Vagina (tissue), 2 donors: ENCODE measurements at places on chromosomes 5 and 9. TPM values are rescaled to one million over a fixed set of nuclear protein-coding genes. Genes with fewer than 3 reads are reported as not detected.

GRCh38 chr9:120689860-120690259, 24.4 kb downstream of the MEGF9 start:
- no peak for DNase-seq

DNA sequence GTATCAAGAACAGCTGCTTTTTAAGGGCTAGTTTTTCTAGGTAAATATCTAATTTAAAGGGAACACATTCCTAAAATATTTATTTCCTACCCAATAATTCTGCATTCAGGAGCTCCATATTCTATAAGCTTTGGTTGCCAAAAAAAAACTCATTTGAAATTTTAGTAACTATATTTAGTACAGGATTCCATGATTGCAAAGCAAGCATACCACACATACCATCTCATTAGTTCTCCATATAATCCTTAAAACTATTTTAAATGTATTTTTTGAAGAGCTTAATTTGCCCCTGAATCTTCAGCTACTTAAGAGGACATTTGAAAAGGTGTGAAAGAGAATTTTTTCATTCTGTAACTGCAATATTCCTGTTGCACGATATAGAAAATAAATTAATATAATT, 877.0 kb downstream of the NR2F1-AS1 start:
- DNase-seq, result no peak

DNA sequence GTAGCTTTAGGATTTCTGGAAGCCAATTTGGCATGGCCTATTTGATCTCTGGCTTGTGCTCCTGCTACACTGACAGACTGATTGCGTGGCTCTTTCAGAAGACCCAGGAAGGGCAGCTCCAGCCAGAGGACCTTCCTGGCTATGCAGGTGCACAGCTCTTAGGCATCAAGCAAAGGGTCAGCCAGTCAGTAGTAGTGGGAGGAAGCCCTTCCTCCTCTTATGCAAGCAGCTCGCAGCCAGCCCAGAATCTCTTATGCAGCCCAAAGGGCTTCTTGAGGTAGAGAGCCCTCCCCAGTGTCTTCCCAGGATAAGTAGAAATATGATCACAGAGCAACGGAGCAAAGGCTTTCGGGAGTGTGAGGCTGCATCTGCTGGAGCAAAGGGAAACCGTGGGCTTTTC, 43.2 kb downstream of the SLC36A1 start:
- no peak for DNase-seq

DNA sequence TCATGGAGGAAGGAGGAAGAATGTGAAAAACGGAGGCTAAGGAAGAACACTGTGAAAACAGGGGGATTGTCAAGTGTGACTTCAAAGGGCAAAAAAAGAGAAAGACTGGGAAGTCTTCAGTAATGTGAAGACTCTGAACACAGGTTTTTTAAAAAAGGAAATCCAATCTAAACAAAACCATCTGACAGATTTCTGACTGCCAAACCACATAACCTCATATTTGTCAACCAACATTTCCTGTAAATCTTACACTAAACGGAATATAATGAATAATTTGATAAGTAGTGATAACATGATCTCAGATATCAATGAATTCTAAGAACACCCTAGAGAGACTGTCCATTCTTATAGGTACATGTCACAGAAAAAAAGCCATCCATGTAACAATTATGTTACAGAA, 124.7 kb downstream of the FBN2 start:
- no peak for DNase-seq

- no peak for DNase-seq
Observed at GRCh38 chr5:14818931-14819790, 52.4 kb downstream of the ANKH start.

DNA sequence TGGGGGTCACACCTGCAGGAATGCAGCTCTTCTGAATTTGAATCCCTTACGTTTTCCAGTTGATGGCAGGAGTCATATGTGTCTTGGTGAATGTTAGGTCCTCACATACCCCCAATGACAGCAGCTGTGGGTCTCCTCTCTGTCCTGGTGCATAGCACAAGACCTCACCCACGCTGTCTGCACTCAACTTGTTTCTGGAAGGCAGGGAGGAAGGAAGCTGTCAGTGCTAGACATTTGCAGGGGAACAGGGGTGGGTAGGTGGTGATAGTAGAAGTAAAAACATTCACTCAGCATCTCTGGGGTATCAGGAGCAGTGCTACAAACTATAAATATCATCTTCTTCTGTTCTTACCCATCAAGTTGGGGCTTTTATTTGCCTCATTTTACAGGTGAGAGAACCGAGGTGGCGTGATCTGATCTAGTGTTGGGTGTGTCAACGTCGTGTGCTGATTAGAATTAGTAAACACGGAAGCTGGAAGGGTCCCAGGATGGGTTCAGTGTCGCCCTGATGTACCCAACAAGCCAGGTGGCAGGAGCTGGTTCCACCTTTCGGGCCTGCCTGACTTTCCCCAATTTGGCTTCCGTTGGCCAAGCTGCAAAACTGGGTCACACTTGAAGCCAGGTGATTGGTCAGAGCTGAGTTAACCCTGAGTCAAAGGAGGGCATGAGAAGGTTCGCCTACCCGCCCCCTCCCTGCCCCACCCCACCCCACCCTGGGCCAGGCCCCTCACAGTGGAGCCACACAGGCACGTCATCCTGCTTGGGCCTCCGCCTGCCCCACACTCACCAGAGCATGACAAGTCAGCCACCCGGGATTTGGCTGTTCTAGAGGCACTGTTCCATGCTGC, 15.8 kb downstream of the ERGIC1 start:
- DNase-seq, result no peak

- DNase-seq, result no peak
Observed at GRCh38 chr5:113161806-113162205, 185.2 kb downstream of the DCP2 start.

BARHL1 gene
- not detected for total RNA-seq

- peak; percentile 84 for DNase-seq
Observed at GRCh38 chr9:135306699-135307098, 172.9 kb upstream of the PPP1R26 start.

DNA sequence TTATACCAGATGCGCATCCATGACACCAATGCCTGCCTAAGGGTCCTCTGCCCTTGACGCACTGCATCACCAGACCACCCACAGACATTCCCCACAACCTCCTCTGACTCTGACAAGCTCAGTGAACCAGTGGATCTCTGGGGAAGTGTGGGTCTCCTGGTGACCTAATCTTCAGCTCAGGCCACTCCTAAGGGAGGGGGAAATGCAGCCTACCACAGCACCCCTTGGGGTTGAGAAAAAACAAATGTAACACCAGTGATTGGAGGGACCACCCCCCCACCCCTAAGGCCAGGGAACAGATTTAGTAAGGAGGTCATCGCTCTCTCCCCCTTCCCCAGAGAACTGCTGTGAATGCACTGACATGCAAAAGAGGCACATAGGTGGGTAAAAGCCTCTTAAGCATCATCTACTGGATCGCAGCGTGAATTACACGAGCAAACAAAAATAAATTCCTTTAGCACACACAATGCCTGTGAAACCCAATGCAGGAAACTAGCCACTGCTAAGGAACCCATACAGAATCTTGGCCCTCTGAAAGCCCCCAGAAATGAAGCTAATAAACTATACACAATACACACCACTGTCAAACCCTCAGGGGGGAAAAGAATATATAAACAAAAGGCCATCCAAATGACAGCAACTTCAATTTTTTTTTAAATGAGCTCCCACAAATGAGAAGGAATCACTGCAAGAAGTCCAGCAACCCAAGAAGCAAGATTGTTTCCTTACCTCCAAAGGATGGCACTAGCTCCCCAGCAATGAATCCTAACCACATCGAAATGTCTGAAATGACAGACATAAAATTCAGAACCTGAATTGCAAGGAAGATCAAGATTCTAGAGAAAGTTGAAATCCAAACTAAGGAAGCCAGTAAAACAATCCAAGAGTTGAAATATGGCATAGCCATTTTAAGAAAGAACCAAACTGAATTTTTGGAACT, 513.7 kb upstream of the PTGER4 start:
- no peak for DNase-seq

- no peak for DNase-seq
Observed at GRCh38 chr5:80990527-80990926, 30.4 kb downstream of the RASGRF2 start.

DNA sequence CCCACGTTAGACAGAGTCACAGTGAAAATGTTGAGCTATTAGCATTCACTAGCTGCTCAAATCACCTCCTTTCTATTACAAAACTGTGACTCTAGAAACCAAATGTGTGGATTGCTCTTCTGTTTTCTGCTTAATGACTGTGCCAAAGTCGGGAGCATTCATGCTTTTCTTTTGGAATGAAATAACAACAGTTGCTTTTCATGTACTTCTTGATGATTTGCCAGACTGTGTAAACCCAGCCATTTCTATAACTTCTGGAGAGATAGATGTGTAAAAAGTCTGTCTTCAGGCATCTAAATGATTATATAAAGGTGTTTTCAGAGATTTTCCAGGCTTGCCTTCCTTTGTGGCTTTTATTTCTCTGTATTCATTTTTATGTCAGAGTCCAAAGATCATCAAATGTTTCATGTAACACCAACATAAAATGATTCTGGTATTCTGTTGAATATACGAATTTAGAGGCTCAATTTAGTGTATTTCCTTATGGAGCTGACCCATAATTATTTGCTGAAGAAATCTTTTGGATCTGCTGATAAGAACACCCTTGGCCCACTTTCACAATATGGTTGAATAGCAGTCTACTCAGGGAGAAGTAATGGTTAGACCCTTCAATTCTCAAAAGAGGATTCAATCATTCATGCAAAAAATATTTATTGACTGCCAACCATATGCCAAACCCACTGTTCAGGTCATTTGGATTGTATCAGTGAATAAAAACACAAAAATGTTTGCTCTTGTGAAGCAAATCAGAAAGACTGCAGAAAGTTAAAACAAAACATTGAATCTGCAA, 581.2 kb downstream of the CDH18 start:
- DNase-seq, result no peak

DNA sequence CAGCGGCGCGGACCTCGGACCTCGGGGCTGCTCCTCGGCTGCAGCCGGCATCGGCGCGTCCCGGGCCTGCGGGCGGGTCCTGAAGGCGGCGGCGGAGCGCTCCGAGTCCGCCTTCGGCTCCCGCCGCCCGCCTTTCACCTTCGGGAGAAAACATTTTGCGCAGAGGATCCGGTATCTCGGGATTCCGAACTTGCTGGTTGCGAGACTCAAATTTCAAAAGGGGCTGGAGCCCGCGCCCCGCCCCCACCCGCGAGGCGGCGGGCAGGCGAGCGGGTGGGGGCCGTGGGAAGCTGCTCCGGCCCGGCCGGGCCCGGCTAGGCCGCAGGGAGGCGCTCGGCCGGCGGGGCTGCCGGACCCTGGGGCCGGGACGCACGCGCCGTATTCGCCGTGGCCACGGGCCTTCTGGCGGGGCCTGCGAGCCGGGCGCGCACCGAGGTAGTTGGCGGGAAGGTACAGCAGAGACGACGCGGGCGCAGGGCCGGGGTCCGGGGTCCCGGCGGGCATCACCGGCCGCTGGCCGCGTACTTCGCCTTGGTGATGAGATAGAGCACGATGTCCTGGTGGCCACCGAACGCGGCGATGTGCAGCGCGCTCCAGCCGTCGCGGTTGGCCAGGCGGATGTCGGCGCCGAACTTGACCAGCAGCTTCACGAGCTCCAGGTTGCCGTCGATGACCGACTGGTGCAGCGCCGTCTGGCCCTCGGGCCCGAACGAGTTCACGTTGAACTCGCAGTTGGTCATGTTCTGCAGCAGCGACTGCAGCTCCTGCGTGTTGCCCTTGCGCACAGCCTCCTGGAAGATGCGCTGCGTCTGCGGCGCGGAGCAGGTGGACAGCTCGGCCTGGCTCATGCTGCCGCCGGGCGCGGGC, 757 bp downstream of the NRARP start:
- DNase-seq, result no peak

CDH9 gene
- total RNA-seq, result not detected

GRCh38 chr5:72109625-72110024, 2.4 kb downstream of the MAP1B start:
- DNase-seq, result no peak

DNA sequence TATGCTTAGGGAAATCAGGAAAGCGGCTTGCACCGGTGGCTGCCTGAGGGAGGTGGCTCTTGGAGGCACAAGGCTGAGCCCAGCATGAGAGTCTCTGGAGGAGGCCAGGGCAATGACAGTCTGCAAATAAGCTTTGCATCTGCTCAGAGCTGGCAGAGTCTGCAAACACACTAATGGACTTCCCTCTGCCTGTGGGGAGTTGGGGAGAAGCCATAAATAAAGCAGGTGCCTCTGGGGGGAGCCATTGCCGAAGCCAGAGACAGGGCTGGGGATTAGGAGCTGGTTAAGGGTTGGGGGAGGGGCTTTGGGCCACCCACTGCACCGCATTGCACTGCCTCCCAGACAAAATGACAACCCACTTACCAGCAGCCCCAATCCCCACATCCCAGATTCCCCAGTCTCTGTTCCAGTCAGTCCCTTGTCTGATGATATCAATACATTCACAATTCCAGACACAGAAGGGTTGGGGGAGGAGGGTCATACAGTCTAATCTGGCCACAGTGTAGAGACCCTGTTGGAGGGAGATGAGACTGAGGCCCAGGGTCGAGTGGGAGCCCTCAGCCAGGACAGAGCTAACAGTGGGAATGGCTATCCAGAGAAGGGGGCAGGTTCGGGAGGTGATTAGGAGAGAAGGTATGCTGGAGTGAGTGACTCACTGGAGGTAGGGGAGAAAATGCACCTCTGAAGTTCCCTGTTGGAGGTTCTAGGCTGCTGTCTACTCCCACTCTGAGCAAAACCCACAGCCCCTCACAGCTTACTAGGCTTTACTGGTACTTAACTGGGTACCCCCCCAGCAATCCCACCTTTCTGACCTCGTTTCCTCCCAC, 53.7 kb downstream of the PAX5 start:
- no peak for DNase-seq

GRCh38 chr5:346229-346935, 24.9 kb downstream of the AHRR start:
- peak; percentile 94 for DNase-seq

GRCh38 chr5:159345336-159345735, 15.0 kb upstream of the IL12B start:
- DNase-seq, result no peak

DNA sequence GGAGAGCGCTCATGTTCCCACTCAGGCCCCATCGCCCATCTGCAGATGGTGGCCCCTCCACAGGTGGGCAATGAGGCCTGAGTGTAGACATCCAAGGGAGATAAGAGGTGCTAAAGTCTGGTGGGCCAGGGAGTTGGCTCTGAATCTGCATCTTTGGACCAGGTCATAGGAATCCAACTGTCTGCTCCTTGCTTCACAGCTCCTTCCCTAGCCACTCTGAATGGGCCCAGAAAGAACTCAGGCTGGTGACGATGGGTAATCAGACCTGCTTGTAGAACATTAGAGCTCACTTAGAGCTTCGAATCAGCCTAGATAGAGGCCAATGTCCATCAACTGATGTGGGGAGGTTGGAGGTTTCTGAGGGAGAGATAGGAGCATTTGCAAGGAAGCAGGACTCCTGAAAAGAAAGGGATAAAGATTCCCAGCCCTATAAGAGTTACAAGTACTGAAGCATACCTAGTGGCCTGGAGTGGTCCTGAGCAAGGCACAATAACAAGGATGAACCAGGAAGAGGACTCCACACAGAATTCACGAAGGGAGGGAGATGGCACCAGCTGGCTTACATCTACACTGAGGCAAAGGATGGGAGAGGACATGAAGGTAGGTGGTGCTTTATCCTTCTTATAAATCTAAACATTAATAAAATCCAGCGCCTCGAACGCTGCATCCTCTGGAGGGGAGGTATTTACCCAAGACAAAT, 132.8 kb upstream of the ALDH1B1 start:
- DNase-seq, result peak; percentile 70

SHC3 gene
- 6.1 TPM for total RNA-seq

PCDHGB4 gene
- total RNA-seq, result 10.3 TPM
